EL (cell line): ENCODE measurements at places on chromosomes 6 and 20.

GRCh38 chr6:63745784-63746183 is 110.2 kb downstream of the PHF3 start:
- no peak for DNase-seq

GRCh38 chr20:44406572-44407137 is 51.2 kb downstream of the HNF4A start:
- no peak for DNase-seq

- no peak for DNase-seq
Observed at GRCh38 chr20:52035977-52036376, 155.6 kb downstream of the ZFP64 start.

DNA sequence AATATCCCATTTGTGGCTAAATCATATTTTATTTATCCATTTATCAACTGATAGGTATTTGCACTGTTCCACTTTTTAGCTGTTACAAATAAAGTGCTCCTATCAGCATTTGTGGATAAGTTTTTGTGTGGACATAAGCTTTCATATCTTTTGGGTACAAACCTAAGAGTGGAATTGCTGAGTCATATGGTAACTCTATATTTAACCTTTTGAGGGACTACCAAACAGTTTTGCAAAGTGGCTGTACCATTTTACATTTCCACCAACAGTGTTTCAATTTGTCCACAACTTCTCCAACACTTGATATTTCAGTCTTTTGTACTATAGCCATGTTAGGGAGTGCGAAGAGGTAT is 23.6 kb upstream of the ECHDC1 start:
- no peak for DNase-seq

DNA sequence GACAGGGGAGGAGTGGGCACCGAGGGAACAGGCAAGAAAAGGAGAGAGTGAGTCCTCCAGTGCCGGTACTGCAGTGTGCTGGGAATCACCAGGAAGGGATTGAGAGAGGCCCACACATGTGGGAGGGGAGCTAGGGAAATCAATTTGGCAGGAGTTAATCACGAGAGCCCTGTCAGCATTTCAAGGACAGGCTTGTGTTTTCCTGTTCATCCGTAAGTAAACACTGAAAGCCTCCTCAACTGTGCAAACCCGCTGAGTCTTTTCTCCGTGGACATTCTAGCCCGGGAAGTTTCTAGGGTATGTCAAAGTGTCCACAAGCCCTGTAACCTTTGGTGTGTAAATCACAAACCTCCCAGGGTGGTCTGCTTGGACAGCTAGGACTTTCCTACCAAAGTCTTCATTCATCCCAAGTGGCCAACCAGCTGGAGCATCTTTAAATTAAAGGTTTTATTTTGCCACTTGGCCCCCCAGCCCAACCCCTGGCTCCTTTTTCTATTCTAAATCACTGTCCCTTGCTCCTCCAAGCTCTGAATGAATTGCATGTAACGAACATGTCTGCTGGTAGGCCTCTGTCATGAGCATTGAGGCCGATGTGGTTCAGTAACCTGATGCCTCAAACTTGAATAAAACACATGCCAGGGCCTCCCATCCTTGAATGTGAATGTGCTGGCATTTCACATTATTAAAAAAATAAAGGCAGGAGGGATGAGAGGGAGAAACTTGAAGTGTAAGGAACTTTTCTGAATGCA is 149.1 kb downstream of the ZNF217 start:
- DNase-seq: no peak

- DNase-seq: no peak
Observed at GRCh38 chr20:40282941-40283340, 406.1 kb downstream of the MAFB start.

- no peak for DNase-seq
Observed at GRCh38 chr6:113338644-113339043, 518.5 kb upstream of the MARCKS start.

- DNase-seq: no peak
Observed at GRCh38 chr6:25975923-25976560, 13.4 kb downstream of the TRIM38 start.

DNA sequence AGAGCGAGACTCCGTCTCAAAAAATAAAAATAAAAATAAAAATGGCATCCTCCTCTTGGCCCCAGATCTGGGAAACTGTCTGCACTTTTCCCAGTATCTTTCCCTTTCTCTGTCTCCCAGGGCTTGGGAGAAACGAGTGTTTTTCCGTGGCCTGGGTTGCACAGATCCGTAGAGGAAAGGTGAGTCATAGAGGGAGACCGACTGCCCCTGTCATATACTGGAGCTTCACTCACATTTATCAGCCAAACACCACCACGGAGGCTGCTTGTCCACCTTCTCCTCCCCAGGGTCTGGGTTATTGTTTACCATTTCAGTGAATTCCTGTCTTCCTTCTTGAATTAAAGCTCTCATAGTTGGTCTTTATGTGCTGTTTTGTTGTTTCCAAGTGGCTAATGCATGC is 31.9 kb upstream of the EIF2S2 start:
- peak; percentile 14 for DNase-seq

GRCh38 chr6:53474010-53474409 is 70.9 kb downstream of the GCLC start:
- DNase-seq: no peak

- DNase-seq: no peak
Observed at GRCh38 chr6:144805049-144805448, 519.9 kb downstream of the UTRN start.

DNA sequence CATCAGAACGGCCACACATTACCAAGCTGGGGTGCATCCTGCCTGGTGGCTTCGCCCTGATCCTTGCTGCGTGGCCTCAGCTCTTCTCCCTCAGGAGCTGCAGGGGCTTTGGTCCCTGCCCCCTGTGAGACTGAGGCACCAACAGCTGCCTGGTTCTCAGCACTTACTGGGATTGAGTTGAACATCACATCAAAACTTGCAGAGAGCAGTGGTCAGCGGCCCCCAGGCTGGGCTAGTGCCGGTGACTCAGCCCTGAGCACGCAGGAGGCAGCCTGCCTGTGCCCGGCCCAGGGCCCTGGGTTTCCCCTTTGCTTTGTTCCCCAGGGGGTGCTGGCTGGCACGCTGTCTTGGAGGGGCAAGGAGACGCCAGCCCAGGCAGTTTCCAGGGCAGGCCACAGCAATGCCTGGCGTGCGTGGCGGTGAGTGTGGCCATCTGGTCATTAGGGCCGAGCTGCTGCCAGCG is 63.3 kb downstream of the DLL1 start:
- no peak for DNase-seq

- peak; percentile 89 for DNase-seq
Observed at GRCh38 chr6:166515072-166515810, 71.2 kb downstream of the RAMACL start.

DNA sequence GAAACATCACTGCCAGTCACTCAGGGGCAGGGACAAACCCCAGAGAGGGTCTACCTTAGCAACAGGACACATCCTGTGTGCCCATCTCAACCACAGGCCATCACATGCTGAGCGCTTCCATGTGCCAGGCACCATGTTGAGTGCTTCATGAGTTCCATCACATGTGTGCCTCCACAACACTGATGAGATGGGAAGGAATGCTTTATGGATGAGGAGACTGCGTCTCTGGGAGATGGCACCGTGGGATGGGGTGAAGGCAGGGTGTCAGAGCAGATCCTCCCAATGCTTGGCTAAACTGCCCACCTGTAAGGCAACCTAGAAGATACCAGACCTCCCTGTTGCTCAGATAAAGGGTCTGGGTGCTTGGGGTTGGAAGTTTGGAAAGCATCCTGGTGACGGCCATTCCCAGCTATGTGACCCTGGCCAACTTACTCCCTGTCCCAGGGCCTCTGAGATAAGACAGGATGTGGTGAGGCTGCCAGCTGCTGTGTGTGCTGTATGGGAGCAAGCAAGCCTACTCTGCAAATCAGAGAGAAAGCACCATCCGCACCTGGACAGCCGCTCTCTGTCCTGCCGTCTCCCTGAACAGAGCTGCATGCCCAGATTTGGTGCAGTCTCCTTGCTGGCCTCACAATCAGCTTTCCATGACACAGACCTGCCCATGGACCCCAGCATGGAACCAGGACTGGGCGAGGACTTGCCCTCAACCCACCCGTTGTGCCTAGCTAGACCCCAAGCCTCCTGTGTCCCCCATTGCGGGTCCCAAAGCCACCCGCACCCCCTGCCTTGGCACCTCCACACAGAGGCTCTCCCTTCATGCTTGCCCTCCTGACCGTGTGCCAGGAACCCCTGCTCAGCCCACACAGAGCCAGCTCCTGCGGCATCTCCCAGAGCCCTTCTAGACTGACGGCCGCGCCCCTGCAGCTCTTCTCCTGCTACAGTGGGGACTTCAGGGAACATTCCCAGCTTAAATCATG is 143.7 kb downstream of the SYNDIG1 start:
- DNase-seq: peak; percentile 27

DNA sequence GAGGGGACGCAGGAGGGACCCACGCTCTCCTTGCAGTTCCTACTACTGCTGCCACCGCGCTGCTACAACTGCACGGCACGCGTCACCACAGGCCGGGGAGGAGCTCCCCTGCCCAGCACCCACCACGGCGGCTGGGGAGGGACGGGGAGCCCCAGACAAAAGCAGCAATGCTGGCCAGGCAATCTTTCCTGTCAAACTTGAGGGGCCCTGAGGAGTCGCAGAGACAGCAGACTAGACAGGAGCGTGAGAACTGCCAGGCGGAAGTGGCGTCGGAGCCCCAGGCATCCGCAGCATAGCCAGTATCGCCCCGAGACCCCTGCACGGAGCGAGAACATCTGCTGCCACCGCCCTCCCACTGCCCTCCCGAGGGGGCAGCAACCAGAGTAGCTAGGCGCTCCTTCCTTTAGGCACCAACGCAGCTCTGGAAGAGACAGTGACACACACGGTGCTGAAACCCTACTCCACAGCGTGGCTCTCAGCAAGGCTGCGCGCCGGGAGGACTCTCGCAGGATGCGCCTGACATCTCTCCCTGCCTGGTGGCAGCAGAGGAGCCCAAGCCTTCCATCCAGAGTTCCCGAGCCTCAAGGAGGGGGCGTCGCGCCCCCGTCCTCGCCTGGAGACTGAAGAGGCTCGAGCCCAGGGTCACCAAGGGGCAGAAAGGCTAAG is 2.2 kb downstream of the TAF4 start:
- no peak for DNase-seq

DNA sequence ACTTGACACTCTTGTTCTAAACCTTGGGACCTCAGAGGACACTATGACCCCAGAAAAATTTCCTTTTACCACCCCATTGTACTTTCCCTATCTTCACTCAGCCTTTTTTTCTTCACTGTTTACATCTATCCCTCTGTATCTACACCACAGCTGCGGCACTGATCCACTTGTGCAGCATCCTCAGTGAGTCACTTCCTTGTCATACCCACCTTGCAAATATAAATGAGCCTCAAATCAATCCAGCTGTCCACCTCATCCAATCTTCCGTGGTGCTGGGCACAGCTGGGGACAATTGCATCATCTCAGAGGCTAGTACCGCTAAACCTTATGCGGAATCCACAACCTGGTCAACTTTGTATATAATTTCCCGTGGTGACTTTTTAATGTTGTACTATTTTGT is 710.5 kb downstream of the QKI start:
- DNase-seq: peak; percentile 9

DNA sequence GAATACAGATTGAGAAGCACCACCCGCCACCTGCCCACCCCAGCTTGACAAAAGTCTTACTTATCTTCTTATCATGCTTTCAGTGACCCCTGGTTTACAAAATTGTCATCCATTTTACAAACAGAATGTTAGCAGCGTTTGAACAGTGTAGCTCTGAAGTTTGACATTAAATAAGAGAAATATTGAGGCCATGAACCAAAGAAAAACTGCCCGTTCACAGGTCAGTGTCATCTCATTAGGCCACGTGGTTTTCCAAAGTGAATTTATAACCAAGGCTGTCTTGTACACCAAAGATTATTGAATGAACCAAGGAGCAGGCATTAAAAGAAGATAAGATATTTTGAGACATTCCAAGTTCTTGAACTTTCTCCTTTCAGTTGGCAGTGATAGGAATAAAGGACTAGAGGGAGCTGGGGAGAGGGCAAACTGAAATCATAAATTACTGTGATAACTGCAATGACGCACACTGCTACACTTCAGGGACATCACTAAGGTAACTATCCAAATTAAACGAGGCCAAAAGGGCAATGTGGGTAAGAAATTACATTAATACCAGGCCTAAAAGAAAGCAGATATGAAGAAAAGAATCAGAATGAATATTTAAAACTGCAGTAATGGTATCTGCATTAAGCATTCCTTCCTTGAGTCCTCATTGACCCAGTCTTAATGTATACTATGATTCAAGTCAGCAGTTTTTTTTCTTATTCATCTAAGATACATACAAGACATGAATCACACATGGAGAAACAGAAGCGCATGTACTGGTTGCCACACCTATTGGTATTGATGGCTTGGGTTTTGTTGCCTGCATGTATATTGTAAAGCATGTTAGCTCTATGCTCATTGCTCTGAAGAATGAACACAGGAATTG is 159.8 kb upstream of the ARG1 start:
- no peak for DNase-seq

DNA sequence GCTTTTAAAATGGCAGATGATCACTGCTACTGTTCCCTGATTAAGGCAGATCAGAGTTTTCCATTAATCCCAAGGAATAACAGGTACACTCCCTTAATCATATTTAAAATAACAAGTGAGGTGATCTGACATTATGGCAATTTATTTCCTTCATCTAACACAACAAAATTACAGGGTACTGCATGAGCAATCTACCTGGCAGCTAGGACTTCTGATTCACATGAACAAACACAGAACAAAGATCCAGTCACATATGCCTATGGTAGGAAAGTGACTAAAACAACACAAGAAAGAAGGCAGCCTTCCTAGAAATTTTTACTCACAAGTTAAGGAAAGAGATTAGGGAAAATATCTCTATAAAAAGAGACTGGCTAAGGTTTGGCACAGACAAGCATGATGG is 33.2 kb downstream of the MAP7 start:
- DNase-seq: no peak

GRCh38 chr6:145137425-145137824 is 597.9 kb downstream of the EPM2A start:
- peak; percentile 43 for DNase-seq

- DNase-seq: no peak
Observed at GRCh38 chr20:46646659-46647380, 4.4 kb downstream of the SLC13A3 start.

DNA sequence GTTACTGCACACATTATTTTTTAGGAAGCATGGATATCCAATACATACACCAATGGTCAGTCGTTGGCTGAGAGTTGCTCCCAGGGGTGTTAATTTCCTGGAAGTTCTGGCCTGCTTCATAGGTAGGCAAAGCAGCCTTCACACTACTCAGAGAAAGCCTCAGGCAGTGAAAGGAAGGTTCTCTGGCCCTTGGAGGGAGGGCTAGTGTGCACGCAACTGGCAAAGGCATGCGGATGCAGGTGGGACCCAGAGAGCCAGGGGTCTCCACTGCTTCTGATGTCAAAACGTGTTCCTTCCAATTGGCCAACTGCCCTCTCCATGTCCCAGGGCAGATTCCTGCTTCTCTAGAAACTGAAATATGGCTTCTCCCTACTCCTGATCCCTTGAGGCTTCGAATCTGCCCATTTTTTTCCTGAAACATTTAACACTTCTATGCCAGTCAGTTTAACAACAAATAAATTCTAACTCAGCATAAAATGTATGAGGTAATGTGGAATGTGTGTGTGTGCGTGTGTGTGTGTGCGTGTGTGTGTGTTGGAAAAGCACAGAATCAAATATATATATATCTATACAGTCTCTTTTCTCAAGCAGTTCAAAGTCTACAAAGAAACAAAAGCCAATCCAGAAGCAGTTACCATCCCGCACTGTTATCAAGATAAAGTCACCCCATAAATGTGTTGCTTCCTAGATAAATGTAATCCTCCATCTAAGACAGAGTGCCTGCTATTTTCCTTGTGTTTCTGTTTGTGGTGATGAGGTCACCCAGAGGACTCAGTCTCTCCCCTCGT is 94.0 kb upstream of the HIVEP1 start:
- DNase-seq: peak; percentile 79
